ENCODE measurements at places on chromosomes 6 and 20.
A peak's percentile ranks its signal among the peaks of the same experiment; 100 is the strongest.

DNA sequence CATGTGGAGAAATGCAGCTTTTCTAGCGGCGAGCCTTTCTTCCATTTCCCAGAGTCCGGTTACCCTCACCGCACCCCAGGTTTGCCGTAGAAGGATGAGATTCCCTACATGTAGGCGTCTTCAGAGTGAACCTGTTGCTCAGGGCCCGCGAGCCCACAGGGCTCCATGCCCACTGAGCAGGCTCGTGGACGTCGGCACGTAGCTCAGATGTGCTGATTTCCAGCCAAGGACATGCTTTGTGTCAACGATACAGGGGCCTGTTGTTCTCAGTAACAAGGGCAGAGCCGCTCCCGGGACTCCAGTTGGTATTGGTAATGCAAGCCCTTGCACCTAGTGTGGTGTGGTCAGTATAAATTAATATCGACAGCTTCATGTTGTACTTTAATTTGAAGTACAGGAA is 159.6 kb downstream of the MTHFD1L start:
- DNase-seq = no peak

GRCh38 chr6:151148111-151148510 is 91.7 kb upstream of the AKAP12 start:
- no peak for DNase-seq

DNA sequence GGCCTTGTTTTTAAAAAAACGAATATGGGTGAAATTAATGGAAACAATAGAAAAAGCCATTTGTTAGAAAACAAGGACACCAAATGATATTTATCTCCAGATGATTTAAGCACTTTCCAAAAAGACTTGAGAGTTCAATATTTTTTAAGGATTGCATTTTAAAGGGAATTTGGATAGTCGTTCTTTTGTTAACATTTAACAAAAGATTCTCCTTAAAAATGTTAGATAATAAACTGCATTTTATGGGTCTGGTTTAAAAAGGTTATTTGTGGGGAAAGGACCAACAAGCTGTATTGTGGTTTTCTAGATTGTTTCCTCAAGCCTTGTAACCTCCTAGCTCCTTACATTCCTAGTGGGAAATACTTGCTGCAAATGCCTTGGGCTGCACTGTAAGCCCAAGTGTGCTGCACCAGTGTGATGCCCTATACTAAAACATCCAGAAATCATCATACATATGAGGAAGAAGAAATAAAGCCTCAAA is 1.5 kb upstream of the PHIP start:
- DNase-seq = no peak

GRCh38 chr20:61736751-61737310 is 328.9 kb downstream of the TAF4 start:
- no peak for DNase-seq

- no peak for DNase-seq
Observed at GRCh38 chr6:136324686-136325380, 35.2 kb upstream of the BCLAF1 start.

DNA sequence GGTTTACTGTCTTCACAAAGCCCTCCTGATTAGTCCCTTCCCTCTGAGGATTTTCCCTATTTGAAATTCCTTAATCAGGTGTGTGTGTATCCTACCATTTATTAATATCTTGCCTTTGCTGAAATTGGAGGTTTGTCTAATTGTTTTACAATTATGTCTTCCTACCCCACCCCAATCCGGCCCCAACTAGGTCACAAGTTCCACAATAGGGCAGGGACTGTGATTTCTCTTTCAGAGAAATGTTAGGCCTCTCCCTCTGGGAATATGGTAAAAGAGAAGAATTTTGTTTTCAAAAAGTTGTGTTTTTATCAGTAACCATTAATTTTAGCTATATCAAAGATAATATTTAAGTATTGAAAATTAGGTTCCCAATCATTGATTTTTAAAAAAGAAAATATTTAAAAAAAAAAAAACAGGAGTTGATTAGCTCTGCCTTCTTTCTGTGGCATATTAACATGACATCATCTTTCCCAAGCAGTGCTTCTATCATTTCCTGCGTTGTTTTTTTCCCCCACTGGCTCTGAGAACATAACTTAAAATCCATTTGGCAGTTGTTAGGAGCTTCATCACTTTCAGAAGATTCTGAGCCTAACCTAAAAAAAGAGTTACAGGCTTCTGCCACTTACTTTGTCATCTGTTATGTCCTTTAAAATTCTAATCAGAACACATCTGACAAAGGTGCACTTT is 36.1 kb downstream of the BLOC1S5 start:
- DNase-seq = no peak

- no peak for DNase-seq
Observed at GRCh38 chr20:35180266-35180665, 8.4 kb downstream of the PROCR start.

DNA sequence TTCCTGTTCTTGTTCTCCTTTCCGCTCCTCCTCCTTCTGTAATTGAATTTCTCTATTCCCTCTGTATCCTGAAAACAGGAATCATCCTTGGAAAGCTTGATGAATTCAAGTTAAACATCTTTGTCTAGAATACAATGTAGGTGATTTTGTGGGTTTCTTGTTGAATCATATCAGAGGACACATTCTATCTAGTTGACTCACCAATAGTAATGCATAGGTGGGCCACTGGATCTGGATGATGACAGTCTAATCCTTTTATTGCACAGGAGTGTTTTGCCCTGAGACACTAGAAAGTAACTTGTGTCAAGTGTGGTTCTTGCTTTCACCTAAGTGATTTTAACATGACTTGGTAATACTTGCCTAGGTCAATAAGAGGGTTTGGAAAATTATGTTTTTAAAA is 164.3 kb downstream of the RFPL4B start:
- no peak for DNase-seq

GRCh38 chr20:38193586-38194105 is 28.6 kb upstream of the TGM2 start:
- DNase-seq = no peak

- DNase-seq = no peak
Observed at GRCh38 chr6:31814677-31815024, 432 bp downstream of the HSPA1L start.

DNA sequence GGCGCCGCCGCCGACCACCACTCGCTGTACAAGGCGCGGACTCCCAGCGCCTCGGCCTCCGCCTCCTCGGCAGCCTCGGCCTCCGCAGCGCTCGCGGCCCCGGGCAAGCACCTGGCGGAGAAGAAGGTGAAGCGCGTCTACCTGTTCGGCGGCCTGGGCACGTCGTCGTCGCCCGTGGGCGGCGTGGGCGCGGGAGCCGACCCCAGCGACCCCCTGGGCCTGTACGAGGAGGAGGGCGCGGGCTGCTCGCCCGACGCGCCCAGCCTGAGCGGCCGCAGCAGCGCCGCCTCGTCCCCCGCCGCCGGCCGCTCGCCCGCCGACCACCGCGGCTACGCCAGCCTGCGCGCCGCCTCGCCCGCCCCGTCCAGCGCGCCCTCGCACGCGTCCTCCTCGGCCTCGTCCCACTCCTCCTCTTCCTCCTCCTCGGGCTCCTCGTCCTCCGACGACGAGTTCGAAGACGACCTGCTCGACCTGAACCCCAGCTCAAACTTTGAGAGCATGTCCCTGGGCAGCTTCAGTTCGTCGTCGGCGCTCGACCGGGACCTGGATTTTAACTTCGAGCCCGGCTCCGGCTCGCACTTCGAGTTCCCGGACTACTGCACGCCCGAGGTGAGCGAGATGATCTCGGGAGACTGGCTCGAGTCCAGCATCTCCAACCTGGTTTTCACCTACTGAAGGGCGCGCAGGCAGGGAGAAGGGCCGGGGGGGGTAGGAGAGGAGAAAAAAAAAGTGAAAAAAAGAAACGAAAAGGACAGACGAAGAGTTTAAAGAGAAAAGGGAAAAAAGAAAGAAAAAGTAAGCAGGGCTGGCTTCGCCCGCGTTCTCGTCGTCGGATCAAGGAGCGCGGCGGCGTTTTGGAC is 2.0 kb downstream of the SOX4 start:
- no peak for DNase-seq

DNA sequence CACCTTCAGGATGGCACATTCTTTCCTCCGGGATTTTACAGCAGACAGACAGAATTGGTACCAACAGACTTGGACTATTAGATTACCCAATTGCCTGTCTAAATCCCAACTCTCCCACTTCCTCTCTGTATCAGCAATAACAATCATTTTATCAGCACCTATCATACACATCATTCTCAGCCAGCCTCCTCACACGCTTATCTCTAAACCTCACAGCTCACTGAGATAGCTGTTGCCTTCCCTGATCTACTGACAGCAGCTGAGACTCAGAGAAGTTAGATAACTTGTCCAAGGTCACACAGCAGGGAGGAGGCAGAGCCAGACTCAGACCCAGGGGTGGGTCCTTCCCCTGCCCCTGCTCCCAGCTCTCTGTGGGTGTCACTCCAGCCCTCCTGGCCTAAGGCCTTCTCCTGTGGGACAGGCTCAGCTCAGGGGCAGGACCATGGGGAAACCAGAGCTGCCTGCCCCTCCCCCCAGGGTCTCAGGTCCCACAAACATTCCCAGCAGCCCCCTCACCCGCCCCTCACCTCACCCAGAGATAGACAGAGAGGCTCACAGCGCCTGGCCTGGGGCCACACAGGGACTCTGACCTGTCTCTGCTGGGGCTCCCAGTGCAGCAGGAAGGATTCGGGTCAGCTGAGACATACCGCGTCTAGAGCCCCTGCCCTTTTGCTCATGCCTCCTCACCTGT is 92.8 kb downstream of the GRM4 start:
- no peak for DNase-seq

DNA sequence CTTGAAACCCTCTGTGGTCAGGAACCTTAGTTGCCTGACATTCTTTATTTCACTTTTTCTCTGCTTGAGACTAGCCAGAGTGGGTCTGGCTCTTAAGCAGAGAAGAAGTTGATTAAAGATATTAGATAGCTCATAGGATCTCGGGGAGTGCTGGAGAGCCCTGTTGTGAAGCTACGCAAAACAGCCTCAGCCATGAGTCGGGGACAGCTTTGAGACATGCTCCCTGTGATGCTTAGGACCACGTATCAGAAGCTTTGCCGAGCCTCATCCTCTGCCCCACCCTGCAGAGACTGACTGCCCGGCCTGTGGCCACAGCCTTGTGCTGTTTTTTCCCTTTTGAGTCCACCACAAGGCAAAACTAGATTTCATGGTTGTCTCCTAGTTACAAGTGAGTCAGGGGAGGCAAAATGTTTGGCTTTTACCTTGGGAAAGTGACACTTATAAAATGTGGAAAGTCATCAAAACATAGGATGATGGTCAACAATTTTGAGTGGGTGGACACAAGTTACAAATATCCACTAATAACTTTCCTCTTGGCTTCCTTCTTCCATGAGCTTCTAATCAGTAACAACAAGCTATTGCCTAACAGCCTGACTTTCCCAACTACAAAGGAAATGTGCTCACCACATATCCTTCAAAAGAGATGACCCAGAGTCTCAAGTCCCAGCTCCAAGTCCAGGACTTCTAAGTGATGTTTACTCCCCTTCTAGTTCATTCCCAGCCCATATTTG is 108.4 kb downstream of the JAG1 start:
- no peak for DNase-seq

- no peak for DNase-seq
Observed at GRCh38 chr6:14595751-14596150, 478.2 kb downstream of the CD83 start.

DNA sequence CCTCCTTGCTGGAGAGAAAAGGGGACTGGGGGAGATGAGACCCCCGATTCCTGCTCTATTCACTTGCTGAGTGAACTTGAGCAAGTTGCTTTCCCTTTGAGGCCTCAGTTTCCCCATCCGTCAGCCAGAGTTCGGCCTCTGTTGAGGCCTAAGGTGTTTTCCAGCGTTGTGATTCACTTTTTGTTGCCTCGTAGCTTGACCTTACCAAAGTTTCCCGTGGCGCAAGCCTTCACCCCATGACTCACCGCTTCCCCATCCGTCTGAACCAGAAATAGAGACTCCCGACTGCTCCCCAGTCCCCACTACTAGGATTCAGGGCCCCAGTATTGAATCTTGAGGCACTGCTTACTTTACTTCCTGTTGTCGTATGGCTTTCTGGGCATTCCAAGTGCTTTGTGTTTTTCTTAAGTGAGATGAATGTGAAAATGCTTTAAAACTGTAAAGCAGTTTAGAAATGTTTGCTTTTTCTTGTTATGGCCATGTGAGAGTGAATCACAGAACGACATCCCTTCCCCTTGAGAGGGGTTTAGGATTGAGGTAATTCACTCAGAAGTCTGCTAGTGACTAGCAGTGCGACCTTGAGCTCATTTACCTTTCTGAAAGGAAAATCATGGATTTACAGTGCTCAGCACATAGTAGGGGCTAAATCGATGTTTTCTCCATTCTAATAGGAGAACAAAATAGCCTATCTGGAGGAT is 1.2 kb downstream of the CHMP4B start:
- no peak for DNase-seq

- DNase-seq = no peak
Observed at GRCh38 chr6:150866991-150867501, 1.5 kb downstream of the MTHFD1L start.

GRCh38 chr6:35833536-35833935 is 28.4 kb downstream of the LHFPL5 start:
- DNase-seq = no peak

GRCh38 chr6:139378882-139379341 is 4.5 kb upstream of the CITED2 start:
- DNase-seq = no peak

DNA sequence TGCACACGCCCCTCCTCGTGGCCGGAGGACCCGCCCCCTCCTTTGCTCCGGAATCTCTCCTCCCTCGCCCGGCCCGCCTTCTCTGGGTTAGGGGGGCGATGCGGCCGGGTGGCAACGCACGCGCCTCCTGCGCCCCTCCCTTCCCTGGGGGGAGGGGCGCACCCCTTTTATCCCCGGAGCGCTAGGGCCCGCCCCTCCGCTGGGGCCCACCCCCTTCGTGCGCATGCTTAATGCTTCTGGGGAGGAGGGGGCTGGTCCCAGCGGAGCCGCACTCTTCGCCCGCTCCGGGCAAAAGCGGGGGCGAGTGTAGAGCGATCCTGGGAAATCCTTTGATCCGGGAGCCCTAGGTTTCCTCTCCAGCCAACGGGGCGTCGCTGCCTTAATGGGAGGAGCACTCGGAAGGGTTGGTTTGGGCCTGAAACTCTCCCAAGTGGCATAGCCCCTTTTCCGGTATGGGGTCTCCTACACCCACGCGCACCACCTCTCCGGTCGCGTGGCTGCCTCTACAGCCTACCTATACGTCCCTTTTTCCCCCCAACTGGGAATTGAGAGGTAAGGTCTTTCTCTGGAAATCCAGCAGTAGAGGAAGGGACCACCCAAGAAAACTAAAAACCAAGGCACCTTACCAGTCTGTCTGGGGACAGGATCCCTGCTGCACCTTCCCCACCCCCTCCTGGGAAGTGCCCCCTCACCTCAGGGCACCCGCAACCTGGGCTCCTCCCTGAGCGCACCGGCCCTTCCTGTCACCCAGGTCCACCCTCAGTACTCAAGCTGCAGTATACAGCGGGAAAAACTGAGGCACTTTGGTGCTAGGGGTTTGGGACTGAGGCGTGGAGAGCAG is 2.1 kb downstream of the SOX12 start:
- peak; percentile 18 for DNase-seq

DNA sequence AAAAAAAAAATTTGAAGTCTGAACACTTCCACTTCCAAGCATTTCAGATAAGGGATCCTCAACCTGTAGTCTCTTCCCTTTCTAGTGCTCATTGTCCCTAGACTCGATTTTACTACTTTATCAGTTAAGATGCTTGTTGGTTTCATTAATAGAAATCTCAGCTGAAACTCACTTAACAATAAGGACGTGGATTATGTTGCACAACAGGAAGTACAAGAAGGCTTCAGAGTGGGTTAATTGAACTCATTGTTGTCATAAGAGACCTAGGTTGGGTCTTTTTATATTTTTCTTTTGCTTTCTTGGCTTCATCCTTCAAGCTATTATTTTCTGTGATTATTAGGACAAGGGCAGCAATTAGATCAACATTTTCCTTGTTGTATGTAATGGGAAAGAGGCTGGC is 175.2 kb downstream of the CDKAL1 start:
- DNase-seq = no peak
